T-helper 22 cell (primary cell): ENCODE measurements at places on chromosomes 6 and 20.

GRCh38 chr6:80622641-80623040 is 516.2 kb downstream of the BCKDHB start:
- no peak for DNase-seq

DNA sequence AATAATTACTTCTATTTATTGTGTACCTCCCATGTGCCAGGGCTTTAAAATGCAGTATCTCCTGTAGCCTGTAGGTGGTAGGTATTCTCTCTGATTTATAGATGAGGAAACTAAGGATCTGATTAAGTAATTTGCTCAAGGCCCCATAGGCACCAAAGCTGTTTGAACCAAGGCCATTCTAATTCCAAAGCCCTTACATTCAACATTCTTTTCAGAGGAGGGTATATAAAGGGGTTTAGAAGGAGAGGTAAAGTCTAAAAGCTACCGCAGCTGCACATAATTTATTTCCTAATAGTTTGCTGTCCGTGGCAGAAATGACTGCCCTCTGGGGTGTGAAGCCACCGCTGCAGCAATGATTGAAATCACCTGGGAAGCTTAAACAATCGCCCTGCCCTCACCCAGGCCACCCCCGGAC is 95.0 kb upstream of the FAM8A1 start:
- DNase-seq: no peak

- DNase-seq: no peak
Measured at GRCh38 chr6:140059947-140060346, 685.5 kb upstream of the CITED2 start.

DNA sequence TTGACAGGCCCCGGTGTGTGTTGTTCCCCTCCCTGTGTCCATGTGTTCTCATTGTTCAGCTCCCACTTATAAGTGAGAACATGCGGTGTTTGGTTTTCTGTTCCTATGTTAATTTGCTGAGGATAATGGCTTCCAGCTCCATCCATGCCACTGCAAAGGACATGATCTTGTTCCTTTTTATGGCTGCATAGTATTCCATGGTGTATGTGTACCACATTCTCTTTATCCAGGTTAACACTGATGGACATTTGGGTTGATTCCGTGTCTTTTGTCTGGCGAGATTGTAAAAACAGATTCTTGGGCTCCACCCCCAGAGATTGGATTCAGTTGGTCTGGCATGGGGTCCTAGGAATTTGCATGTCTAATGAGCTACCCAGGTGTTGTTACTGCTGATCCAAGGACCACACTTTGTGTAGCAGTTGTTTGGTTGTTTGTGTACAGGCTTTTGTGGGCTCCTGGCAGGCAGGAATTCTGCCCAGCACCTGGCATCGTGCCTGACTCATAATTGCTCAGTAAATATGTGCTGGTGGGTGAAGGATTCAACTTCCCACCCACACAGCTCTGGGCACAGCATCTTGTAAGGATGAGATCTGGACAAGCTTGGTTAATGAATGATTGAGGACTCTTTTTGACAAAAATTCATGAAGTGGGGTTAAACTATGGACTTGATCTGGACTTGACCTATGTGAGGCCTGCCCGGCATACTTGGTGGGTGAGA is 5.2 kb downstream of the TOX2 start:
- DNase-seq: no peak

- DNase-seq: no peak
Measured at GRCh38 chr6:32337186-32337805, 34.4 kb downstream of the TSBP1 start.

GRCh38 chr6:143595251-143596036 is 82.3 kb upstream of the PHACTR2 start:
- DNase-seq: no peak

GRCh38 chr6:16292942-16293341 is 54.6 kb downstream of the GMPR start:
- DNase-seq: no peak

DNA sequence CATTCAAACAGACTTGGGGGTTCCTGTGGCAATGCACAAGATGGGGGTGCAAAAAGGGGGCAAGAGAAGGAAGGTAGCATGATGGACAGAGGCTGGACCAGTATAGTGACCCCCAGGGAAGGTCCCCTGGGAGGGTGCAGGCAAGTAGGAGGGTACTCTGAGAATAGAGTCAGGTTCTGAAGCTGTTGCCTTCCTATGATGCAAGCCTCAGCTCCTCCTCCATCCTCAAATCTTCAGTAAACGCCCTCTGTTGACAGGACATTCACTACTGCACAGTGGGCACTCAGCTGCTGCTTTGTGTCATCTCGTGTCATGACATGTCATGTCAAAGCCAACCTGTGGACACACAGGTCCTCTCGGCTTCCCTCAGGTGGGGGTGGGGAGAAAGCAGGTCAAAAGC is 5.8 kb upstream of the SDCBP2 start:
- no peak for DNase-seq

GRCh38 chr6:19873031-19873430 is 35.9 kb downstream of the ID4 start:
- no peak for DNase-seq

GRCh38 chr20:62135573-62136266 is 7.5 kb downstream of the PSMA7 start:
- DNase-seq: no peak

DNA sequence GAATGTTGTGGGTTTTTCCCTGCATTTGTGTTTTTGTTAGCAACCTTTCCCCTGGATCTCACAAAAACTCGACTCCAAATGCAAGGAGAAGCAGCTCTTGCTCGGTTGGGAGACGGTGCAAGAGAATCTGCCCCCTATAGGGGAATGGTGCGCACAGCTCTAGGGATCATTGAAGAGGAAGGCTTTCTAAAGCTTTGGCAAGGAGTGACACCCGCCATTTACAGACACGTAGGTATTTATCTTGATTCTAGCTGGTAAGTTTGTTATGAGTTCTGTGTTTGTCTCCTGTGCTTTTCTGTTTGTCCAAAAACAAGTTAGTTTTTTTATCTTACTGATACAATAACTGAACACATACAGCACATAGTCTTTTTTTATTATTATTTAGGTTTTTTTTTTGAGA is 3.0 kb downstream of the SLC25A27 start:
- DNase-seq: no peak

DNA sequence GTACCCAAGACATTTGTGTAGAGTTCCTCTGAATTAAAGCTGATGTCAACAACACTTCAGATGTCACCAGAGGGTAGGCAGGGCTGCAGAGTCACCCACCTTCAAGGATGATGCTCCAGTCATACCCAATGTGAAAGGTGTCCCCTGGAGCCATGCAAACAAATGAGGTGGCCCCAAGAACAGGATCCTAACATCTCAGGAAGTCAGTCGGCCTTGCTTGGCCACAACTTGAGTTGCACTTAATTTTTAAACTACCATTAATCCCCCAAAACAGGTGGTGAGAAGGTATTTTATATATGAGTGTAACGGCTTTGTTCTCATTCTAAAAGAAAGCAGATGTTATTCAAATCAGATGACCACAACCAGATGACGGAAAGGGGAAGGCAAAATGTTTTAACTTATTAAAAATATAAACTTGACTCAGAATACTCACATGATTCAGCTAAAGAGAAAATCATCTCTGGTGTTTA is 21.1 kb upstream of the SERPINB1 start:
- DNase-seq: no peak

GRCh38 chr6:31836474-31837368 is 9.2 kb downstream of the HSPA1B start:
- no peak for DNase-seq

DNA sequence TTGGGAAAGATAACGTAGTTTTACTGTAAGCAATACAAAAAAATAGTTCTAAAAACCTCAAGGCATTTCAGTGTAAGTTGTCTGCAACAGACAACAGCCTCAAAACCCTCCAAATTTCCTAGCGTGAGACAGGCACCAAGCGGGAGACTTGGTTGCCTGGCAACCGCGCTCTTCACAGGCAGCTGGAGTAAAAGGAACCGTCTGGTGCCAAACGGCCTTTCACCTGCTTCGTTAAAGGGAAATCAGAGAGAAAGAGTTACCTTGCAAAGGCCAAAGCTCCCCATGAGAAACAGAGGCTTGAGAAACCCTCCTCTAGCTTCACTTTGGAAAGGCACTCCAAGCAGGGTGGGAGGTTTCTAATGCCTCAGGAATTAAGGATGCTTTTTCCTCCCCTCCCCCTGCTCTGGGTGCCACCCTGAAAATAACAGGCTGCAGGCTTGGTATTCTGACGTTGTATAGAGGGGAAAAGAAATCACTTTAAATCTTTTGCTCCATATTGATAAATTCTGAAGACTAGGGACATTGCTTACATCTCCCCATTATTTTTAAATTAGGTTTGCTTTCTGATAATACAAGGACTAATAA is 129.7 kb upstream of the UFL1 start:
- DNase-seq: no peak

- no peak for DNase-seq
Measured at GRCh38 chr20:21515300-21516179, 1.7 kb upstream of the NKX2-2 start.

DNA sequence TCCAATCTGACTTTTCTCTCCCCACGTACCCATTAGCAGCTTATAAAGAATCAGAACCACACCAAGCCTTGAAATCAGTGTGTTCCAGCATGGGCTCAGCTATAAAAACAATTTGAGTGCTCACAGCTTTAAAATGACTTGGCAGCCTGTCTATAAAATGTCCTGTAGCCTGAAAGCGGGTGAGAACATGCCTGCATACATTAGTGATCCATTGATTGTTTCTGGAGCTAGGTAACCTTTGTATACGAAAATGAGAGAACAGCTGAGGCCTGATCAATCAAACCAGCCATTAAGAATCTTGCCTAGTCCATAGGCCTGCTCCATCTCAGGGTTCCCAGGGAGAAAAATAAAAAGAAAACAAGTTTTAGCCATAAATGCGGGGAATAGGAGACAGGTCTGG is 245.8 kb upstream of the SULF2 start:
- DNase-seq: no peak

- peak; percentile 59 for DNase-seq
Measured at GRCh38 chr6:30541515-30542403, 14.5 kb downstream of the GNL1 start.

DNA sequence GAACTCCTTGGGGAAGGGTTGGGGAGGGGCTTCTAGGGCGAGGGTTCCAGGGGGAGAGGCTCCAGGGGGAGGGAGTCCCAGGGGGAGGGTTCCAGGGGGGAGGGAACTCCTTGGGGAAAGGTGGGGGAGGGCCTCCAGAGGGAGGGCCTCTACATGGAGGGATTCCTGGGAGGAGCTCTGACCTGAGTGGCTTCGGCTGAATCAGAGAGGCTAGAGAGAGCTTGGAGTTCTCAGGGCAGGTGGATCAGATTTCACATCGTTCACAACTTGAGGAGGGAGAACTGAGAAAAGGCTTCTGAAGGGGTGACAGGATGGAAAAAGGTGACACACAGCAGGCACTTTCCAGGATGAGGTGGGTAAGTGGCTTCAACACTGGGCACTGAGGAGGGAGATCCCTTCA is 49.1 kb downstream of the DAAM2 start:
- DNase-seq: no peak

DNA sequence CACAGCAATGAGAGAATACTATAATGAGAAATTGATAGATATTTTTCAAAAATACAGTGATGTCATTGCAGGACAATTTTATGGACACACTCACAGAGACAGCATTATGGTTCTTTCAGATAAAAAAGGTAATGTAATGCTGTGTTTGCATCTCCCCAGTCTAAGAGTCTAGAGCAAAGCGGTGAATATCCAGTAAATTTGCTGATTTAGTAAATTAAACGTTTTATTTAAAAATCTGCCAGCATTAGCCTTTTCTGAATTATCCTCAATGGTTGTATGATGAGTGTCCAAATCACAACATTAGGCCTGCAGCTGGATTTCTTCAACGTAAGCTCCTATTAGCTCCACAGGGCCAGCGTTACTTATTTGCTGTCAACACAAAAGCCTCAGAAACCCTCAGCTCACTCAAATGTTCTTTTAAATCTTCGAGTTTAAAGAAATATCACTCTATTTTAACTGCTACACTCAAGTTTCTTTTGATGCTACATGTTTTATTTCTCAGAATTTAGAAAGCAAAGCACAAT is 16.0 kb downstream of the SMPDL3A start:
- DNase-seq: no peak

DNA sequence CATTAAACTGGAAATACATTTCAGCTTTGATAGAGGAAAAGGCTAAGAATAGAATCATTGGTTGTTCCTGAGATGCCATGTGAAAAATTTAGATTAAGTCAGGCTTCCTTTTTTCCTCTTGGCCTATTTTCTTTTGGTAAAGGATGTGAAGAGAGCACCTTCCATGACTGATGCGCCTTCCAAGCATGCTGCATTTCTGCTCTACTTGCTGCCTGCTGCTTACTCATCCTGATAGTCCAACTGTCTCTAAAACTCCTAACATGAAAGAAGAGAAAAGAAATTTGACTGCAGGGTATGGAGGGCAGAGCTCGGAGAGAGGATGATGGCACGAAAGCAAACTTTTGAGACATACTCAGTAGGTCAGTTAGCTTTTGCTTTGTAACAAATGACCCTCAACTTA is 28.8 kb downstream of the SNAP25 start:
- DNase-seq: no peak

GRCh38 chr6:4870821-4871494 is 94.8 kb downstream of the CDYL start:
- no peak for DNase-seq

GRCh38 chr20:21780528-21780927 is 75.1 kb downstream of the PAX1 start:
- DNase-seq: no peak

- DNase-seq: no peak
Measured at GRCh38 chr6:167796192-167796981, 30.3 kb upstream of the AFDN start.

- no peak for DNase-seq
Measured at GRCh38 chr6:170212051-170212756, 78.7 kb downstream of the DLL1 start.

DNA sequence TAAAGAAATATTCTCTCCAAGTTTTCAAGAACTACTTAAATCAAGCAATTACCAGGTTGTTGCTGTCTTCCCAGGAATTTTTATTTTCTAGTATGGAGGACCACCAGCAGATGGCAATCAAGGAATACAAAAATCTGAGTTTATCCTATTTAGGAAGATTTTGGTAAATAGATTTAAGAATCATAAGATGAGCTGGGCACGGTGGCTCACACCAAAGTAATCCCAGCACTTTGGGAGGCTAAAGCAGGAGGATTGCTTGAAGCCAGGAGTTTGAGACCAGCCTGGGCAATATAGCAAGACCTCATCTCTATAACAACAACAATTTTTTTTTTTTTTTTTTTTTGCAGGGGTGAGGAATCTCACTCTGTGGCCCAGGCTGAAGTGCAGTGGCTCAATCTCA is 19.3 kb upstream of the SEC63 start:
- DNase-seq: no peak

- DNase-seq: no peak
Measured at GRCh38 chr20:47719625-47720024, 65.7 kb downstream of the SULF2 start.

GRCh38 chr20:62980380-62980960 is 26.3 kb downstream of the BHLHE23 start:
- DNase-seq: no peak

GRCh38 chr6:98880486-98880885 is 46.1 kb downstream of the POU3F2 start:
- no peak for DNase-seq
